Suprapubic skin (tissue), 4 donors: ENCODE measurements at places on chromosomes 16 and 17. TPM values are rescaled to one million over a fixed set of nuclear protein-coding genes. Genes with fewer than 3 reads are reported as not detected.

DNA sequence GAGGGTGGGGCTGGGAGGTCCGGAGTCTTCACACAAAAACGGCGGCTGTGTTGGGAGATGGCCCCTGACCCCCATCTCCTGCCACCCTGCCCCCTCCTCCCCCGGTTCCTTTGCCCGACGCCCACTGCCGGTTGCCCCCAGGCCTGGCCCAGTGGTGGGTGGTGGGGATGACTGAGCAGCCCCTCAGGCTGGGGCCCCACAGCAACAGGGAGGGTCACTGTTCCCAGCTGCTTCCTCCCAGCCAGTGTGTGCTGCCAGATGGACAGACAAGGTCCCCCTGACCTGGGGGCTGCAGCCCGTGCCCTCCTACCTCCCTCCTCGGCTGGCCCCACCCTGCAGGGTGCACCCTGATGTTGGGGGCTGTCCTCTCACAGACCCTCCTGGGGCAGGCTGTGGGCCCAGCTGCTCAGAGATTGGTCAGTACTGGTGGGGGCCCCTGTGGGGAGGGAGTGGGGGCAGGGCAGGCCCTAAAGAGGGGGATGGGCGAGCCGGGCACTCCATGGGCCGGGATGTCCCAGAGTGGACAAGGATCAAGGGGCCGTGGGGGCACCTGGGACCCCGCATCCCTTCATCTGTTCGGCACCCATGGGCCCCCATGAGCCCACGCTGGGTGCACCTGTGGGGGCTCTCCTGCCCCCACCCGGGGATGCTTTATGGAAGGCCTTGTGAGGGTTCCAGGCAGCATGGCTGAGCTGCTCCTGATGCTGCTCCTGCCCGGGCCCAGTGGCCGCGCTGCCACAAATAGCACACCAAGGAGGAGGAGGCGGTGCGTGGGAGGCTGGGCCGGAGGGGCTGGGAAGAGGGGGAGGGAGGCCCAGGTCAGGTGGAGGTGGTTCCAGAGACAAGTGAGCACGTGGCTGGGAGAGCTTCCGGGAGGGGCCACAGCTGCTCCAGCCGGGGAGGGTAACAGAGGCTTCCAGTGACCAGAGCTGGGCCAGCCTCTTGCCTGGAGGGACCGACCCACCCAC lies 5.1 kb downstream of the C1QTNF8 start:
- no peak for DNase-seq

DNA sequence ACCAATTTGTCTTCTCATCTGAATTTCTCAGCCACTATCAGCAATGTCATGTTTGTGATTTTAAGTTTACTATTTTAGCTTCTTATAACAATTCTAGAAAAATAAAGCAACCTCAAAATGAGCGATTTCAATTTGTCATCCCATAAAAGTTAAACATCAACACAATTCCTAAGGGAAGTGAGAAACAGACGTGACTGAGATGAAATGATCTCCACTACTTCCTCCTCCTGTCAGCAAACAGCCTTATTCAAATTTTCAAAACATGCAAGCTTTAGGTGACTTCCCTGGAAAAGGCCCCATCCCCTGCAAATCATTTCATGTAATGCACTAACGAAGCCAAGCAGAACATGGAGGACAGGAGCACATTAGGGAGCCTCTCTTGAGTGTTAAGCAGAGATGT lies 64.9 kb downstream of the ZNF652 start:
- no peak for DNase-seq

- no peak for DNase-seq
These were observed 77.8 kb downstream of the ADCY9 start for GRCh38 chr16:4038448-4038847.

Gene SLC5A2
- 1.1 TPM for total RNA-seq

DNA sequence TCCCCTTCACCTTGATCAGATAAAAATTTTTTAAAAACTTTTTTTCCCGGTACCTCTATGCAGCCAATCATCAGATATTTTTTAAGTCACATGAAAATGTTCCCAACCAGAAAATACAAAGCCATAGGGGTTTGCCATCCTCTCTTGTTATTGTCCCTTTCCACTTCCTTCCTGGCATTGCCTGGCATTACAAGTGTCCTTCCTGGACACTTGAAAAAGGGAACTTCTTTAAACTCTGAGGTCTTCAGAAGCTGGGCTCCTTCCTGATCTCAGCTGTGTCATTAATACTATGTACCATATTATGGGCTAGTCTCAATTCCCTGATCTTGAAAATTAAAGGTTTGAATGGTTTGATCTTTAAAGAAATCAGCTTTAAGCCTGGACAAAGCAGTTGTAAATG lies 64.9 kb downstream of the TEX14 start:
- DNase-seq: no peak

Gene KRTAP4-3
- total RNA-seq: 35.4 TPM

DNA sequence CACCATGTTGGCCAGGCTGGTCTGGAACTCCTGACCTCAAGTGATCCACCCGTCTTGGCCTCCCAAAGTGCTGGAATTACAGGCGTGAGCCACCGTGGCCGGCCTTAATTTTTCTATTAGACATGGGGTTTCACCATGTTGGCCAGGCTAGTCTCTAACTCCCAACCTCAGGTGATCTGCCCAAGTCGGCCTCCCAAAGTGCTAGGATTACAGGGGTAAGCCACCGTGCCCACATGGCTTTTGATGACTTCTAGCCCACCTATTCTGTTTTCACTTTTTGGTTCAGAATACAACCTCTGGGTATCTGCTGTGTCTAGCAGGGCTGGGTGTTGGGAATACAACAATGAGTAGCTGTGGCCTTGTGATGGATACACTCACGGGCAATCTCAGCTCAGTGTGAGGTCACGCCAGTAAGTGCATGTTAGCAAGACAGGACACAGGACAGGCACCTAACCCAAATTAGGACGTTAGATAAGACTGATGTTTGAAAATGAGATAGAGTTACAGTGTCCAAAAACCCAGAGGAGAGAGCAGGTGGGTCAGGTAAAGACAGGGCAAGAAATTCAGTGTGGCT lies 14.1 kb upstream of the YWHAE start:
- DNase-seq: no peak

GRCh38 chr16:25157271-25157875 lies 45.8 kb downstream of the LCMT1 start:
- no peak for DNase-seq

- DNase-seq: no peak
These were observed 296.5 kb upstream of the MAF start for GRCh38 chr16:79897104-79897452.

Gene TPSAB1
- total RNA-seq: 6.0 TPM

DNA sequence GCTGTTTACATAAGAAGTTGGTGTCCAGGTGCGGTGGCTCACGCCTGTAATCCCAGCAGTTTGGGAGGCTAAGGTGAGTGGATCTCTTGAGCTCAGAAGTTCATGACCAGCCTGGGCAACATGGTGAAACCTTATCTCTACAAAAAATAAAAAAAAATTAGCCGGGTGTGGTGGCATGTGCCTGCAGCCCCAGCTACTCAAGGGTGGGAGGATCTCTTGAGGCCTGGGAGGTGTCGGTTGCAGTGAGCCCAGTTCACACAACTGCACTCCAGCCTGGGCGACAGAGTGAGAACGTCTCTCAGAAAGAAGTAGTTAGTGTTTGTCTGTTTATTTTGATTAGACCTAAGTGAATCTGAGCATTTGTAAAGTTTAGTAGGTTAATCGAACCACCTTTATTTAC lies 12.8 kb downstream of the DDX19A start:
- no peak for DNase-seq

Gene TBC1D3G
- total RNA-seq: 4.6 TPM
